NB4 (cell line): ENCODE measurements at places on chromosomes 11 and 22.

DNA sequence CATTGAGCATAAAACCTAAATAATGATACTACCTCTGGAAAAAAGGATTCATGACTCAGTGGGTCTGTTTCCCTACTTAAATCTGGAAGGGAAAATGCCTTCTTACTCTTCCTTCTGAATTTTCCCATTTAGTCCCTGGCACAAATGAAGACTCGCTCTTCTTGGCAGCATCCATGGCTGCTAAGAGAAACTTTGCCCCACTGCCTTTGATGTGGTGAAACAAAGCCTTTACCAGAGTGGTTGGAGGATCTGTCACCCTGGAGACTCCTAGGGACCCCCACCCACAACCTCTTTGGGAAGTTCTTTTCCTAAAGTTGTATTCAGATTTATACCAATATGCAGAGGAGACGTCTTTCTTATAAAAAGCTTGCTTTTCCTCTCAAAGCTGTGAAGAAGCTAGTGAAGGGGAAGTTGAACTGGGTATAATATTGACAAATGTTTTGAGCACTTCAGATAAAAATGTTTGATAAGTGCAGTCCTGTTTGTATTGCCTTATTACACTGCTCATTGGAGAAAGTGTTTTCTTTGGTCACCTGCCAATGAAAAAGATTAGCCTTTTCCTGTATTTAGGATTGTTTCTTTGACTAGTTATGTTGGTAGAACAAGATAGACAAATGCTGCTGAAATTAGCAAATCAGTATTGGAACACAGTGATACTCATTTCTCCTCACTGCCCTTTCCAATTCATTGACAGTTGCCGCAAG lies 77.3 kb downstream of the ARFGAP2 start:
- DNase-seq = no peak

GRCh38 chr11:43327987-43328386 lies 16.2 kb downstream of the API5 start:
- no peak for DNase-seq

GRCh38 chr11:134079317-134079716 lies 10.4 kb downstream of the JAM3 start:
- no peak for DNase-seq

DNA sequence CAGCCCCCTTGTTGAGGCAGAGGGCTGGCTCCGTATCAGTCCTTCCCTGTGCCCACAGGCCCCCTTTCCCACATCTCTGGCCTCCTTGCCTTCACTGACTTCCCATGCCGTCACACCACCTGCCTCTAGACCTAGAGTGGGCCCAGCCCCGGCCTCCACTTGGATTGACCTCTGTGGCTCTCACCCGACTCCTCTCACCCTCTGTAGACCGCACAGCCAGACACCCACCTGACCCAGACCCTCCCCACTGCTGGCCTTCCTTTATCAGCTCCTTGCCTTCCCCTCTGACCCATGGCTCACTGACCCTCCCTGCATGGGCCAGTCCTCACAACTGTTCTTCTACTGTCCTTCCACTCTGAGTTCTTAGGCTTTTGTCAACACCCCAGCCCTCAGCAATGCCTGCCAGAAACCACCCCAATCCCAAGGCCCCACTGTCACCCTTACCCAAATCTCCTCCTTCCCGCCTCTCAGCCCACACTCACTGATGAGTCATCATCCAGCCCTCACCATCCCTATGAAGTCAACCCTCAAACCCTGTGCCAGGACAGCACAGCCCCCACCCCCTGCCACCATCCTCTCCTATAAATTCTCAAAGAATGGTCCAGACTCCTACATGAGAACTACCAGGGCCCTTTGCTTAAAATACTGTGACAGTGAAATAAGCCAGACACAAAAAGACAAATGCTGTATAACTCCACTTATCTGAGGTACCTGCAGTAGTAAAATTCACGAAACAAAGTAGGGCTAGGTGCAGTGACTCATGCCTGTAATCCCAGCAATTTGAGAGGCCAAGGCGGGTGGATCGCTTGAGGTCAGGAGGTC lies 53.4 kb downstream of the SCGB1A1 start:
- peak; percentile 76 for DNase-seq

DNA sequence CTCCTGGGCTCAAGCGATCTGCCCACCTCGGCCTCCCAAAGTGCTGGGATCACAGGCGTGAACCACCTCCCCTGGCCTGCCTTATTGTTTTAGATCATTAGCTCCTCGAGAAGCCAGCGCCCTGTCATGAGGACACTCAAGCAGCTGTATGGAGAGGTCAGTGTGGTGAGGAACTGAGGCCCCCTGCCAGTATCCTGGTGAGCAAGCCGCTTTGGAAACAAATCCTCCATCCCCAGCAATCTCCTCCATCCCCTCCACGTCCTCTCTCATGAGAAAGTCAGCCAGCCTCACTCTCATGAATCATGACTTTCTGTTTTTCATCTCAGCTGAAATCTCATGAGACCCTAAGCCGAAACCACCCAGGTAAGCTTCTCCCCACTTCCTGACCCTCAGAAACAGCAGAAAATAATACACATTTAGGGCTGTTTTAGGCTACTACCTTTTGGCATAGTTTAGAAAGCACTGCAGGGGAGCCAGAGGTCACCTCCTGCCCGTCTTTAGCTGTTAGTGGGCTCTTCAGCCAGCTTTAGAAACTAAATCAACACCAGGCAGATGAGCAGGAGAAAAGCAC lies 56.0 kb downstream of the CTTN start:
- DNase-seq = no peak

- DNase-seq = no peak
Observed at GRCh38 chr11:106088896-106089295, 11.4 kb downstream of the AASDHPPT start.
